GM19239 (cell line): ENCODE measurements at places on chromosomes 4 and X.

DNA sequence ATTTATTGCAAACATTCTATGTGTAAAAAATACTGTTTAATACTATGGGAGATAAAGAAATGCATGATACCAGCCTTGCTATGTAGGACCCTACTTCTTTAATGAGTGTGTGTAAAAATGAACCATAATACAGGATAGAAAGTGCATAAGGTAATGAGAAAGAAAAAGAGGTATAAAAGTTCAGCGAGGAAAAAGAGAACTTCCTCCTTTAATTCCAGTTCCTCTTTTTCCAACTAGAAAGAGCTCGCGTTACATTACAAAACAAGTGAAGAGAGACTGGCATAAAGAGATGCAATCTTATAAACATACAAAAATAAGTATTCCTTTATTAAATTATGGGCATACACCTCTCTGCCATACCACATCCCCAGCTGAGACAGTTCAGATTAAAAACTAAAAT, 77.4 kb downstream of the ANKRD17 start:
- no peak for DNase-seq

DNA sequence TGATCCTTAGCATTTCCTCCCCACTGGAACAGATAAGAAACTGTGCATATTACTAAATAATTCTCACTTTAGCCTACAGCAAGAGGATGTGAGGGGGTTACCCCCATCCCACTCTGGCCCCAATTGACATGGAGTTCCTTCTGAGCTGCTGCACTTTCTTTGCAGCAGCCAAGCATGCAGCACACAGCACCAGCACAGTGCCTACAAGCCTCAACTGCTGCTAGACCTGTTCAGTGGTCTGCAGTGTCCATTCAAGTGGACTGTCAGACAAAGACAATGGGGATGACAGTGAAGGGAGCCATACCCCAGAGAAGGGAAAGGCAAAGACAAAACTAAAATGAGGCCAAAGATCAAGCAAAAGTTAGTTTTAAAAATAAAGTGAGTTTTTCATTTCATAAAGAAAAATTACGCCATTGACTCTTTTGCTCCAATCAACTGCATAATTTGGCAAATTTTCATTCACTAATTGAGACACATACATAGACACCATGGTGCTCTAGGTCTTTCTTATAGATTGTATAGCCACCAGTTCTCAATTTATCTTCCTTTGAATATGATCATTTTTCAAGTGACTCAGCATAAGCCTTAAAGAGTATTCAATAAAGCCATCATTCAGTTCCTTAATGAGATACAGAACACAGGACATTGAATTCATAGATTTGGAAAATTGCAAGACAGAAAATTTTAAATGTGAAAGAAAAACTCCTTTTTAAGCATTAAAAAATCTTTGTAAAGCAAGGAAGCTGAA, 410.6 kb downstream of the HNRNPD start:
- no peak for DNase-seq

DNA sequence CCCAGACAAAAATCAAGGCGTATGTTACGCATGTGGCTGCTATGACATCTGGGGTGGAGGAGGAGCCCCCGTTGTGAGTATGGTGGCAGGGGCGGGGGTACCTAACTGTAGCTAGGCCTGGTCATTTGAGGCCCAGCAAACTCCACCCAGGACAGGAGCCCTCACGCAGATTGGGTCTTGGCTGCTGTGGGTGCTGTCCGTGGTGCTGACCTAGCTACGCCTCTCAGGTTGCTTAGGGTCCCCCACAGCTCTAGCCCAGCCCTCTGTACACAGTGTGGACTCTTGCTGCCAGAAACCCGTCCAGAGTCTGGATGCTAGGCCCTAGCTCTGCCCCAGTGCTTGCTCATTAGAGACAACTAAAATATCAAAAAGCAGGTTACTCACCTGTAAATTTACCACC, 146.7 kb upstream of the PSAPL1 start:
- no peak for DNase-seq

DNA sequence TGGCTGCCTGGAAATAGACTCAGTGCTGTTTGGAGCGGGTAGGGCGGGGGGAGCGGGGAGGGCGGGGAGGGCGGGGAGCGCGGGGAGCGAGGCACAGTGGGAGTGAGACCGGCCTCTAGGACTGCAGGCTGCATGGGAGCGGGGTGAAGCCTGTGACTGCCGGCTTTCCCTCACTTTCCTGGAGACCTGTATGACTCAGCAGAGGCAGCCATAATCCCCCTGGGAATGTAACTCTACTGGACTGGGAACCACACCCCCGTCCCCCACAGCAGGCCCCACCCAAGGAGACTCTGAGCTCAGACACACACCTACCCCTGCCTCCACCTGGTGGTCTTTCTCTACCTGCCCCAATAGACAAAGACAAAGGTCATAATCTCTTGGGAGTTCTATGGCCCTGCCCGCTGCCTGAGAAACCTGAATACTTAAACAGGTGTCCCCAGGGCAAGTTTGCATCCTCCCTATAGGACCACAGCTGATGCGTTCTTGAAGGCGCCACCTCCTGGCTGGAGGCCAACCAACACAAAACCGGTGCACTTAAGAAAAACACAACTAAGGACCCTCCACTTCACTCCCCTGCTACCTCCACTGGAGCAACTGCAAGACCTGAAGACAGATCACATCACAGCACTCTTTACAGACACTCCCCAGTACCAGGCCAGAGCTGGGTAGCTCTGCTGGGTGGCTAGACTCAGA, 18.0 kb downstream of the HDAC8 start:
- DNase-seq = no peak

- no peak for DNase-seq
Observed at GRCh38 chr4:99640676-99641075, 17.0 kb downstream of the C4orf54 start.

GRCh38 chrX:151780621-151781020, 46.1 kb downstream of the CNGA2 start:
- no peak for DNase-seq

DNA sequence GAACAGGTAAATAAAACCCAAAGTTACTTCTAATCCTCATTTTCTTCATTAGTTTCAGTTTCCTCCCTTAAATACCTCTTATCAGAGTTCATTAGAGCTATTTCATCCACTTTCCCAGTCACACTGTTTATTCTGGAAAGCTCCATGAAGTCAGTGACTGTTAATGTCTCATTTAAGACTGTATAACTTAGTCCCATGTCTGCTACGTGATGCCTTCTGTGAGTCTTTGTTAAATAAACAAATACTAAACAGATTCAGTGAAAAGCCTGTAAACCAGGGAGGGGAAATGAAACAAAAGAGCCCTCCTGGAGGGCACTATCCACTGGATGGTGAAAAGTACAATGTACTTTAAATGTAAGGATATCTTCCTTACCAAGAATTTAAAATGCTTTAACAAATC, 24.7 kb downstream of the ACE2 start:
- no peak for DNase-seq

DNA sequence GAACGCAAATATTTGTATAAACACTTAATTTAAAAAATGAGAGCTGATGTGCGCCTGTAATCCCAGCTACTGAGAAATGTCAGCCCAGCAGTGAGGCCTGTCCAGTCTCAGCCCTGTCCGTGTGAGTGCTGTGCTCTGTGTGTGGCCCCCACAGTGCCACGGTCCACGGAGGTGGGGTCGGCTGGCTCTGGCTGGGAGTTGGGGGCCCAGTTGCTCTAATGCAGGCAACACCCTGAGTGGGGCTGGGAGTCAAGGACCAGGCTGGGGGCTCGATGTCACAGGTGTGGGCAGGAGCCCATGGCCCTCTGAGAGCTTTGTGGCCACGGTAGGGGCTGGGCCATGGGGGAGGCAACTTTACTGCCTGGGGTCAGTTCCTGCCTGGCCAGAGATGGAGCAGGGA, 12.8 kb downstream of the PCGF3 start:
- DNase-seq = no peak

DNA sequence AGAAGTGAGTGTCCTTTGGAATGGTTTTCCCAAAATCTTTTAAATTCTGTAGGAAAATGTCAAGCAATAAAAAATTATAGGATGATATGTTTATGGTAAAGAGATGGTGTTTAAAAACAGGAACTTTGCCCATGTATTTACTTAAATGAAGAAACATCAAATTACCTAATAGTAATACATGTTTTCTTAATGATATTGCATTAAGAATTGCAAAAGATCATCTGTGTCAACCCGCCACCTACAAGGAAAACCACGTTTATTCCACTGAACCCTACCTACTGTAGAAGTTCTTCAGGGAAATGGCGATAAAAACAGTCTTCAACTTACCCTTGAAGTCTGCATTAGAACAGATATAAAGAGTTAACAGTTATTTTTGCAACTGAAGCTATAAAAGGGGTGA, 67.2 kb upstream of the NDP start:
- DNase-seq = no peak

GRCh38 chr4:72805284-72805683, 236.3 kb upstream of the ADAMTS3 start:
- no peak for DNase-seq

DNA sequence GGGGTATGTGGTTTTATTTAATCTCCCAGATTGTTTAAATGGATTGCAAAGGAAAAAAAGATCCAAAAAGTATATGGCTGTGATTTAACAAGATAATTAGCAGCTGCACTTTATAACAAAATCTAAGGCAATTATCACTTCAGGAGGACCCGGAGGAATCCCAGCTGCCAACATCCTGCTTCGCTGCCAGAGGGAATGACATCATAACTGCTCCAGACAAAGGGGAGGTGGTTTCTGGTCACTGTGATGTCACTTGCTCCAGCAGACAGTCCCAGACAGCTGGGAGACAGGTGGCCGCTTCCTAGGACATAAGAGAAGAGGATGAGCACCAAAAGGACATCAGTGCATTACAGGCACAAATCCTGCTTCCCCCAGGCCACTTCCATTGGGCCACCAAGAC, 371.0 kb downstream of the BCOR start:
- DNase-seq = no peak

- DNase-seq = peak; percentile 31
Observed at GRCh38 chrX:7059214-7059838, 88.2 kb upstream of the STS start.

DNA sequence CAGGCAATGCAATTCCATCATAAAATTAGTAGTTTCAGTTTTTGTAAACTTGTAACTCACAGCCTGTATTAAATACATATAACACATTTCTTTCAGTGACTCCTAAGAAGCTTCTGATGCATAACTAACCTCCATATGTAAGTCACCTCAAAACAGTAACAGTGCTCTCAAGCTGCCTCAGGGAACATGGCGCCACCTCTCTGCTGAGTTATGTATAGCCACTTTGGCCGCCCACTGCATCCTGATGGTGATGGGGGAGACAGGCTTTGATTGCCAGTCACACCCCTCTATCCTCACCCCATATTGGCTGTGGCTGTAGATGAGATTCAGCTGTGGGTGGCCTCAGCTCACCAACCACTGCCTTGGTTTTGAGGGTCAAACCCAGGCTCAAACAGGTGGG, 54.3 kb downstream of the LRBA start:
- no peak for DNase-seq

DNA sequence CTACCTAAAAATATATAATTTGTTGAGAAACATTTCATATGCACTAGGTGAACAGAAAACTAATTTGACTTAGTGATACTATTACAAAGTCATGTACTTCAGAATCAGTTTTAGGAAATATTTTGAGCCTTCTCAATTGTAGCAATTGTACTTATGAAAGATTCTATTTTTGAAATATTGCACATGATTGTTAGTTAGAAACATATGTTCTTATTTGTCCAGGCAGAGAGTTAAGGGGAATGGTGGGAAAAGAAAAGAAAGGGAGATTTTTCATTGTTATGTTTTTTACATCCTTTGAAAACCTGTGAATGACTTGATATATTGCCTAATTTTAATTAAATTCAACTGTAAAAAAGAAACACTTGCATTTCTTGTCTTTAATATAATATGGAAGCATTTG, 66.0 kb downstream of the GLRB start:
- no peak for DNase-seq

DNA sequence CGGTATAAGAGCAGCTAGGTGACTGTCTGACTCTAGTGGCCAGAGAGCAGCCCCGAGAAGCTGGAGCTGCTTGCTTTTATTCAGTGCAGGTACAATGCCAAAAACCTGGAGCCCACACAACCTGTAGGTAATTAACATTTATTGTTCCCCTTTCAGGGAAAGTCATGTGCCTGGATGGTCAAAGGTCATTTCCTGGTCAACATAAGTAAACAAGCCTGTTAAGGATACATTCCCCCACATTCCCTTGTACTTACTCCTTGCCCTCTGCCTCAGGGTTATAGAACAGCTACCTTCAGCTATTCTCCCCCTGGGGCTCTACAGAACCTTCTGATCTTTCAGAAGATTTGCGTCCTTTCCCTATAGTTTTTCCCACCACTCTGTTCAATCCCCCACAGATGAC, 253.4 kb downstream of the TMA16 start:
- DNase-seq = no peak

GRCh38 chrX:118971552-118971951, 2.9 kb upstream of the LONRF3 start:
- DNase-seq = no peak

GRCh38 chrX:134013092-134013497, 27.7 kb upstream of the GPC3 start:
- no peak for DNase-seq

DNA sequence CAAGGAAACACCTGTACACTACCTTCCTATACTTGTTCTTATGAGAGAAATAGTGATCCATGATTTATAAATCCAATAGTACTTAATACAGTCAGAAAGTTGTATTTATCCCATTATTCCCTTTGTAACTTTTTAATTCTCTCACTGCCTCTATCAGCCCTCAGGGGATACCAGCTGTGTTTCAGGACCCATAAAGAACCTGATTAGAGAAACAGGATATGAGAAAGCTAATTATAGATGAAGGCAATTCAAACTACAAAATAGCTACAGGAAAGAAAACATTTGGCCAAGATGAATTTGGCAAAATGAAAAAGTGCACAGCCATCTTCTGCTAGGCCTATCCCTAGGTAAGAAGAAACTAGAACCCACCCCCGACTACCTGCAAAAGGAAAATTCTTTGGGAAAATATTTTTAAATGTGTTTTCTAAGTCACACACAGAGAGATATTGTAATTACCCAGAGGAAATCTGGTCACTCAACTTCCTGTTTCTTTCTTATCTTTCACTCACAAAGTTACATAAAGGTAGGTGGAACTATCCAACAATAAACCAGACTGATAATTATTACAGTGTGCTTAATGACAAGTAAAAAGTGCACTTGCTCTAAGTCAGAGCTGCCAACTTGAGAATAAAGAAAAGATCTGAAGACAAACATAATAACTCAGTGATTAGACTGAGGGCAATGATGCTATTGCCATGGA, 836.5 kb upstream of the HTR2C start:
- no peak for DNase-seq

GRCh38 chrX:41153448-41153847, 68.2 kb downstream of the USP9X start:
- DNase-seq = no peak

GRCh38 chr4:121273191-121273590, 107.6 kb downstream of the QRFPR start:
- DNase-seq = no peak
